Thyroid gland (tissue), 4 donors: ENCODE measurements at places on chromosomes 13 and 19.

DNA sequence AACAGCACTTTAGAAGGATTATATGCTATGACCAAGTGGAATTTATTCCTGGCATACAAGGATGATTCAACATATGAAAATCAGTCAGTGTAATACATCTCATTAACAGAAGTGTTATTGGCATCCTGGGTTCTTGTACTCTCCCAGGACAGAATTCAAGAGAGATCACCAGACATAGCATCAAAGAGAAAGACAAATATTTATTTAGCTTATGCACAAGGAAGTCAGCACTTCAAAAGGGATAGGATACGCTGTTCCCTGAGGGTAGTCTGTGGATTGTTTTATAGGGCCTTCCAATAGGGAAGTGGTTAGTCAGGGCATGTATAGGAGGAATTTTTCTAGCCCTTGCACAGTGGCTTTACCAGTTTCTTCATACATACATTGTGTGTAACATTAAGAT, 1238.0 kb downstream of the PCDH17 start:
- no peak for DNase-seq

DNA sequence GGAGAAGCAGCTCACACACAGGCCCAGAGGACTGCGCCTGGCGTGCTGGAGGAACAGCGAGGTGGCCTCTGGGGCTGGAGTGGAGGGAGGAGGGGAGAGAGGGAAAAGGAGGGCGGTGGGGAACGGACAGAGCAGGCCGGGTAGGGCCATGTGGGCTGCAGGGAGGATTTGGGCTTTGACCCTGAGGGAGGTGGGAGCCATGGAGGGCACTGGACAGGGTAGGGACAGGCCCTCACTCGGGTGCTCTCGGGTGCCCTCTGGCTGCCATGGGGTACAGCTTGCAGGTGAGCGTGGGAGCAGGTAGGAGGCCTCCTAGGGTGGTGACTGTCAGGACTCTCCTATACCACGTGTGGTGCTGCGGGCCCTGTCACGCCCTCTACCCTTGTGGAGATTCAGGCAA, 22.8 kb downstream of the PLIN4 start:
- DNase-seq: no peak

DNA sequence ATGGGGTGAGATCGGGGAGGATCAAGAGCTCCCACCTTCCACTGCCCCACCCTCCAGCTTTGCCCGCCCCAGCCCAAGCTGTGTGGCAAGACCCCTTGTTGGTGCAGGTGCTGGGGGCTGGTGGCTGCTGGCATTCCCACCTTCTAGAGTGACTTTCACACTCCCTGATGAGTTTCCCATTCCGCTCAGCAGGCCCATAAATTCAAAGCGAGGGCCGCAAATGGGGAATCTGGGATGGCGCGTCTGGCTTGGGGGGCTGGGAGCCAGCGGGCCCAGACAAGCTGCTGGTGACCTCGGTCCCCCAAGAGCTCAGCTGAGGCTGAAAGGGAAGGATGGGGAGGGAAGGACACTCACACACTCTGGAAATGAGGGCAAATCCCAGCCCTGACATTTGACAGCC, 110.3 kb downstream of the GADD45B start:
- no peak for DNase-seq

DNA sequence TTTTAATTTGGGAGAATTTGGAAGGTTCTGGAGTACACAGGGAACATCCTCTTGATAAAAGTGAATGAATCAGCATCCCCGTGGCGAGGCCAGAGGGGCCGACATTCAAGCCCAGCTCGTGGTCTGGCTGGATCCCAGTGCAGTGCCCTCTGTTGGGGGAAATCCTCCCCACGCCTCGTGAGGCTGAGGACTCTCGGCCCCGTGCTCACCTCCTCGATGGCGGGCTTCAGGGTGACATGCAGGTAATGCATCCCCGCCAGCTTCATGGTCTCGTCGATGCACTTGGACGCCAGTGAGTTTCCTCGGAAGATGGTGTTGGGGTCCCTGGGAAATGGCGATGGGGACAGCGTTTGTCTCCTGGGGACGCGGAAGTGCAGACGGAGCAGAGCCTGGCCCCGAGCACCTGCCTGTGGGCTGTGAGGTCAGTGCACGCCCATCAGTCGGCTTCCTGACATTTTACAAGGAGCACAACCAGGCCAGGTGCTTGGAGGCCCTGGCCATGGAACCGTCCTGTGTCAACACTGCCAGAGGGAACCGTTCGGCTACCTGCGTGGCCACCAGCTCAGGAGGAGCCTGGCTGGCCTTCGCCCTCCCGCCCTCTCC, 43.3 kb upstream of the C13orf46 start:
- no peak for DNase-seq

DNA sequence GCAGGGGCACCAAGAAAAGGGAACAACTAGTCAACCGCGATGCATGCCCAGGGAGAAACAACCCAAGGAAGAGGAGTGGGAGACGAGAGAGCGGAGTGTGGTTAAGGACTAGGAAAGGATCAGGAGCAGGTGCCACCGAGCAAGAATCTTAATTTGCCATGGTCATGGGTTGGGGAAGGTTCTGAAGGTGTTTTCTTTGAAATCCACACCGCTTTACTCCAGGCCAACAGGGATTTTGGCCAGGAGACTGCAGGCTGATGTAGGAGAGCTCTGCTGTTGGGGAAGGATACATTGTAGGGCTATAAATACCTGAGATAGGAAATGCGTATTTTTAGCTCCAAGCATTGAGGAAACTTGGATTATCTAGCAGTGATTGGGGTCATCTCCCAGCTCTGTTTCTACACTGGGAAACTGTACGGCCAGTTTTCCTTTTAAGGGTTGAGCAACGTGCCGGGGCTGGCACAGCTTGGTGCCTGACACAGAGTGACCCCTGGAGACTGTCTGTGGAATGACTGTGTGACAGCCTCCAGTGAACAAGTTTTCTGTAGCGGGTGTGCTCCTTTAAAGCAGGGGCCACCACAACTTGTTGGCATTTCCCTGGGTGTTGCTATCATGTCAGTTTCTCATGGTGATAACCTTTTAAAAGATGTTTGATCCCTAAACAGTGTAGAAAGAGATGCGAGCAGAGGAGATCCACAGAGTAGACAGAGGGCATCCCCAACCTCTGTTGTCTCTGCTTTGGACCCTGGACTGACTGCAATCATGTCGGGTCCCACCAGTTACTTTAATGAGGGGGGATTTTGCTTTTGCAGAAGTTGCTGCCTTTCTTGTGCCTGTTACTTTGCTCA, 34.3 kb downstream of the ZNF536 start:
- peak; percentile 54 for DNase-seq

DNA sequence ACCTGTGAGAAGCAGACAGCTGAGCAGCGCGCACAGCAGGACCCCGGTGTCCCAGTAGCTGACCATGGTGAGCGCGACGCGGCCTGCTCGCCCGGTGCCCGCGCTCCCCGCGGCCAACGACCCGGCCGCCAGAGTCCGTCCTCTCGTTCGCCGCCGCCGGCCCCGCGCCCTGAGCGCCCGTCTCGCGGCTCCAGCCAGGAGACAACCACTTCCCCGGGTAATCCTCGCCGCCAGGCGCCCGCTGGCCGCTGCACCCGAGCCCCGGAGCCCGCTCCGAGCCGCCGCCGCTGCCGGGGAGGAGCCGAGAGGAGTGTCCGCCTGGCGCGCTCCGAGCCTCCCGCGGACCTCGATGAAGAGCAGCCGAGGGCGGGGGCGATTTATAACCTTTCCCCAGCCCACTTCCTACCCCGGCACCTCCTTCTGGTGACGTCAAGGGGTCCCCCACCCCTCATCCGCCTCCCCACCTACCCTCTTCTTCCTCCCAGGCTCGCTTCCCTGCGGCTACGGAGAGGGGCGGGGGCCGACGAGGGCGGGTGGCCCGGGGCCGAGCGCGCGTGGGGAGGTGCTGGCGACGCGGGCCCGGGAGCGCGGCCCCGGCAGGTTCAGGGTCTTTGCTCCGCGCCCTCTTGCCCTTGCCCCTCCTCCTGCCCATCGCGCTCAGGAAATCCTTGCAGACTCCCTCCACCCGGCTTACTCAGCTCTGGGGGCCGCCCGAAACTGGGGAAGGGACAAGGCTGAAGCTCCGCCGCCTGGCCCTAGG, at the start of gene FLT1:
FLT1 (minus strand) TSS at position 351 of the 760 bp plus-strand sequence; CDS start at position 66, 285 bp downstream.
- peak; percentile 30 for DNase-seq

DNA sequence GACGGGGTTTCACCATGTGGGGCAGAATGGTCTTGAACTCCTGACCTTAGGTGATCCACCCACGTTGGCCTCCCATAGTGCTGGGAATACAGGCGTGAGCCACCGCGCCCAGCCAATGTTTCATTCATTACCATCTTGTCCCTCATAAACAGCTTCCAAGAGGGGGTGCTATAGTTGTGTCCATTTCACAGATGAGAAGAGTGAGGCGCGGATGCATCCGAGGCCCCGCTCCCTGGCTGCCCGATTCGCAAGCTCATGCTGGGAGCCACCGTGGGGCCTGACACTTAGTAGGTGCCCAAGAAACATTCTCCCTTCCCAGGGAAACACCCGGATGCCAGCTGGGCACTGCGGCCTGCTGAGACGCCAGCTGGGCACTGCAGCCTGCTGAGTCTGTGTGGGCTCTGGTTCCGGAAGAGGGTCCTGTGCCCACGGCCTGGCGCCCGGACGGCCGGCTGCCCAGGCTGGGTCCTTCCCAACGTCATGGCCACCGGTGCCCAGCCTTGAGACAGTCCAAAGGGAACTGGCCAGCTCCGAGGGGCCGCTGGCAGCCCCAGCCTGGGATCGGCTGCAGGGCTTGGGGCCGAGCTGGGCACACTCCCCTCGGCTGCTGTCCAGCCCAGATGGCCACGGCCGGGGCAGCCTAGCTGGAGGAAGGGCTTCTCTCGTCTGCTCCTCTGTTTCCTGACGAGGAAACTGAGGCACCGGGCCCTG, 54.7 kb downstream of the NFIC start:
- no peak for DNase-seq

DNA sequence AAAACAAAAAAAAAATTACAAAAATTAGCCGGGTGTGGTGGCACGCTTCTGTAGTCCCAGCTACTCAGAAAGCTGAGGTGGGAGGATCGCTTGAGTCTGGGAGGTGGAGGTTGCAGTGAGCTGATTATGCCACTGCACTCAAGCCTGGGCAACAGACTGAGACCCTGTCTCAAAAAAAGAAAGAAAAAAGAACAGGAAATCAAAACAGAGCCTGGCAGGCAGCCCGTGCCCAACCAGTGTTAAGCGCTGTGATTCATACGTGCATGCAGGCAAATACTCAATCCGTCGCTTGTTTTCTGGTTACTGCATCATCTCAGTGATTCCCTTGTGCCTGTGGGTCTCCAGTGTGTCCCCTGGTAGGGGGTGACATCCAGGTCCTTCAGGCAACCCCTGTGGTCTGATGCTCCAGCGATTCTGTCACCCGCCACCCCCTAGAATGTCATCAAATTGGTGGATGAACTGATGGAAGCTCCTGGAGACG, 18.1 kb downstream of the DDX39A start:
- DNase-seq: peak; percentile 79

- no peak for DNase-seq
These were observed 419.3 kb upstream of the KLHL1 start for GRCh38 chr13:70527599-70527998.

- DNase-seq: peak; percentile 90
These were observed 625 bp upstream of the ZNF20 start for GRCh38 chr19:12140545-12141404.

- no peak for DNase-seq
These were observed 12.2 kb downstream of the SMAD9 start for GRCh38 chr13:36907821-36908220.

DNA sequence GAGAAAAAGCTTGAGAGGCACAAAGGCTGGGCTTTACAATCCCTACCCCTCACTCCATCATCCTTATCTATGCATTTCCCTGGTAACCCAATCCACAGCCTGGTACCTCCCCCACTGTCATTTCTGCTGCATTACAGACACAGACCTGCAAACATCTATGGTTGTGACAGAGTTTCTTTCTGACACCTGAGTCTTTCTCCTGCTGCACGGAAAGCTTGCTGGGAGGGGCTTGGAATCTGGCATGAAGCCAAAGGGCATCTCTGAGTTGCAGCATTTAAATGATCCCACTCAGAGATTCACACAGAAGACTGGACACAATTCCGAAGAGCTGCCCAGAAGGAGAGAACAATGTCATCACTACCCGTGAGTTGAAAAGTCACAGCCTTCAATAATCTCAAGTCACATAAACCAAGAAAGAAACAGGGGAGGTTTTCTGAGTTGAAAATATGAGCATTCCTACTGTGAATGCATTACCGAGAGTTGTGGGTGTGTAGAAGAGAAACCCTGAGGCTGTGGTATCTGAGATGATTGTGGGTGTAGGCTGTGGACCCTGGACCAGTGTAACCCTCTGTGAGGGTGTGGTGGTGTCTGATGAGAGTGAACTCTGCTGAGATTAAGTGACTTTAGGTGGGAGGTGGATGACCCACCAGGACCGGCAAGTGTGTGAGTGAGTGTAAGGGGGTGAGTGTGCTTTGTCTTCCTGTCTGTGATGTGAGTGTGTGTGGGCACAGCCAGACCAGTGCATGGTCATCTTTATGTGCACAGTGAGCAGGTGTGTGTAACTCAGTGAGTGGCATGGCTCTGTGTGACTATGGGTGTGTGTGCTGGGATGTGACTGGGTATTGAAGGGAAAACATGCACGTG, at the start of gene LGALS14:
LGALS14 (plus strand) TSS at position 301 of the 864 bp plus-strand sequence; CDS start at position 349, 48 bp downstream.
- DNase-seq: no peak

DNA sequence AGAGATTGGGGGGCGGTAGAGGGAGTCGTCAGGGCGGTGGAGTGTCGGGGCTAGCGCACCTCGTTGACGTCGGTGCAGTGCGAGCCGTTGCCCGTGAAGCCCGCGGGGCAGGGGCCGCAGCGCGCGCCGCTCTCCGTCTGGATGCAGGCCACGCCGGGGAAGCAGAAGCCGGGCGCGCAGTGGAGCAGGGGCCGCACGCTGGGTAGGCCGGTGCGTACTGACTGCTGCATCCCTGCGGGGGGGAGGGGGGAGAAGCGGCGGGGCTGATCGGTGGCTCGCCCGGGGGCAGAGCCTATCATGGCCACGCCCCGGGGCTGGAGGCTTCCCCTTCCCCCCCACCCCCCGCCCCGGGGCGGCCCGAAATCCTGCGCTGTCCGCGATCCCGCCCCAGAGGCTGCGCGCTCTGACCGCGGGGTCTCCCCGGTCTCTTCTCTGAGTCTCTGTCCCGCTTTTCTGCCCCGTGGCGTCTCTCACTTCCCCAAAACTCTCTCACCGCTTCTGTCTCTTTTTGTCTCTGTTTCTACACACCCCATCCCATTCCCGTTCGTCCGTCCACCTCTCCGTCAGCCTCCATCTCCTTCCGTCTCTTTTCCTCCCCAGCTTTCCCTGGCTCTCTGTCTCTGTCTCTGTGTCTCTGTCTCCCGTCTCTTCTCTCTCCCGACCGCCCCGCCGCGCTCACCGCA, 1.1 kb downstream of the COMP start:
- peak; percentile 33 for DNase-seq

- DNase-seq: no peak
These were observed 71.1 kb downstream of the UGGT2 start for GRCh38 chr13:95982144-95982543.

DNA sequence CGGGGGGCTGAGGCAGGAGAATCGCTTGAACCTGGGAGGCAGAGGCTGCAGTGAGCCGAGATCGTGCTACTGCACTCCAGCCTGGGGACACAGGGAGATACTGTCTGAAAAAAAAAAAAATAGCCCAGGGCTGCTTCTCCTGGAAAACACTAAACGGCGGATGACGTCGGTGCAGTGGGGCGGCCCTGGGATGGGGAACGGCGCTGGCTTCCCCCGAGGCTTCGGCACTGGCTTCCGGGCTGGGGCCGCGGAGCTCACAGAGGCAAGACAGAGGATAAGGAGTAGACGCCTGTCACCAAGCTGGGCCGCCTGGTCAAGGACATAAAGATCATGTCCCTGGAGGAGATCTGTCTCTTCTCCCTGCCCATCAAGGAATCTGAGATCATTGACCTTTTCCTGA, 5.0 kb downstream of the PRSS57 start:
- DNase-seq: no peak
